Activated naive CD4-positive, alpha-beta T cell treated with anti-CD3 and anti-CD28 coated beads for 36 hours (primary cell): ENCODE measurements at places on chromosomes 5 and 9. TPM values are rescaled to one million over a fixed set of nuclear protein-coding genes. Genes with fewer than 3 reads are reported as not detected.
A peak's percentile ranks its signal among the peaks of the same experiment; 100 is the strongest.

PCDHA4 gene
- not detected for total RNA-seq

OCLN gene
- total RNA-seq: 0.26 TPM

FOXD4L4 gene
- total RNA-seq: not detected

PCDHGC5 gene
- not detected for total RNA-seq

FST gene
- not detected for total RNA-seq

APBA1 gene
- 0.10 TPM for total RNA-seq

C8G gene
- not detected for total RNA-seq

DNA sequence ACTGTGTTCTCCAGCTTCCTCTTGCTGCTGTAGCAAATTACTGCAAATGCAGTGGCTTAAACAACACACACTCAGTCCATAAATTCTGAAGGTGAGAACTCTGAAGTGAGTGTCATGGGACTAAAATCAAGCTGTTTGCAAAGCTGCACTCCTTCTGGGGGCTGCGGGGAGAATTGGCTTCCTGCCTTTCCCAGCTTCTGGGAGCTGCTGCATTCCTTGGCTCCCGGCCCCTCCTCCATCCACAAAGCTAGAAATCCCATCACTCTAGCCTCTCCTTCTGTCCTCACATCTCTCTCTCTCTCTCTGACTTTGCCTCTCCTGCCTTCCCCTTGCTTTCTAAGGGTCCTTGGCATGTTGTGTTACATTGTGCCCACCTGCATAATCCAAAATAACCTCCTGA, 14.2 kb upstream of the MED10 start:
- no peak for DNase-seq
- H3K4me1 ChIP-seq: peaks cover 3% of the 10 kb centered on the region
- H3K4me3 ChIP-seq: no peak overlapping the region

DNA sequence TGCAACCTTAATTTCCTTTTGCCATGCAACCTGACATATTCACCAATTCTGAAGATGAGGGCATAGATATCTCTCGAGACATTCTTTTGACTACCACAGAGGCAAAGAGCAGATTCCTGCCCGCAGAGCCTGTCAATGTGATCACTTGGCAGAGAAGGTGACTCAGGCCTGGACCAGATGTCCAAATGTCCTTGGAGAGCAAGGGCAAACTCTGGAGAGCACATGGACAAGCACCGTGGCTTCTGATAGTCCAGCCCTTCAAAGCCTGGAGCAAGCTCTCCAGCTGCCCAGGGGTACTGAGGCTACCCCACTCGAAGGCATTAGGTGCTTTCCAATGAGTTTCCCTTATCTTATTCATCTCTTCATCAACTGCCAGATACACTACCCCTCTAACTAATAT, 50.4 kb upstream of the ALDH1B1 start:
- no peak overlapping the region for H3K27ac ChIP-seq
- no peak for DNase-seq
- peaks cover 3% of the 10 kb centered on the region for H3K27me3 ChIP-seq
- H3K4me1 ChIP-seq: no peaks in the 10 kb centered on the region

DNA sequence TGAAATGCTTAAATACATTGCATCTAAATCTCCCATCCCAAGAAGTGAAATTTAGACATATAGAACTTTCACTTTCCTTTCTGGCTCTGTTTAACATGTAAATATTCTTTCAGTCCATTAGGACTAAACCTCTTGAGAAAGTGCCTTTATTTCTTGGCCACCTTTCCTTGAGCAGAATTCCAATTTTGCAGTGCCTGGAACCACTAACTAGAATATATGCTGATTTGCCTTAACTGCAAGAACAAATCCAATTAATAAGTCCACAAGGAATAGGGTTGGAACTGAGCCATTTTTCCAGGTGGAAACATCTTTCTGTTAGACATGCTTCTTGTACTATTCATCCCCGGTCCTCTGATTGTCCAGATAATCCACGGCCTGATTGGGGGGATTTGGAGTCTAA, 478.0 kb downstream of the ENC1 start:
- H3K36me3 ChIP-seq: no peaks in the 10 kb centered on the region
- peaks cover 3% of the 10 kb centered on the region for H3K27me3 ChIP-seq
- H3K4me3 ChIP-seq: no peak overlapping the region
- DNase-seq: no peak
- no peak overlapping the region for H3K27ac ChIP-seq

DNA sequence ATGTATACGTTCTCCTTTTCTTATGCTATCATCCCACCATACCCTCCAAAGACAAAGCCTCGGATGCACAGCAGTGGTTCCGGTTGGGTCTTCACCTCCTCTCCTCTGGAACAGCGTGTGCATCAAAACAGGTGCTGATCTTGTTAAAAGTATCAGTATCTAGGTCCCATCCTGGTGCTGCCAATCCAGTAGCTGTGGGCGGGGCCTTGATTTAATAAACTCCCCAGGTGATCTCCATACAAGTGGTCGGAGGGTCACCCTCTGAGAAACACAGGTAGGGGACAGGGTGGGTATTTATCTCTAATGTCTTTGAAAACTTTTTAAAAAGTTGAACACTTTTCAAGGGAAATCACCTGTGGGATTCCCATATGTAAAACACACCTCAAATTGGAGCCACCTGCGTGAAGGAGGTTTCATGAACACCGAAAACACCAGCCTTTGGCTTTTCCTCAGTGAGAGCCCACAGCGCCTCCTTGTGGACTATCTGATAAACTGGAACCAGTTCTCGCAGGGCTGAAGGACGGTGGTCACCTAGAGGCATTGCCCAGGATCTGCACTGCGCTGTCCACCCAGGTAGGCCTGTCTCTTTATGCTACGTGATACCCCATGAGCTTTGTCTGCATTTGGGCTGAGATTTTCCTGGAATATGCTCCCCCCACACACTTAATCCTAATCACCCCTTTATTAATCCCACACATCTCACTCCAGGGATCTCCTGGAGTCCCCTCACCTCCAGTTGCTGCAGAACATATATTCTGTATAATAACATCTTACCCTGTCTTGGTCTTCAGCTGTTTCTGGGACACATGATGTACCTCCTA, 80.5 kb upstream of the EPB41L4B start:
- H3K4me3 ChIP-seq: no peak overlapping the region
- peaks cover 20% of the 10 kb centered on the region for H3K27me3 ChIP-seq
- DNase-seq: peak; percentile 75
- no peaks in the 10 kb centered on the region for H3K36me3 ChIP-seq
- H3K27ac ChIP-seq: no peak overlapping the region

DNA sequence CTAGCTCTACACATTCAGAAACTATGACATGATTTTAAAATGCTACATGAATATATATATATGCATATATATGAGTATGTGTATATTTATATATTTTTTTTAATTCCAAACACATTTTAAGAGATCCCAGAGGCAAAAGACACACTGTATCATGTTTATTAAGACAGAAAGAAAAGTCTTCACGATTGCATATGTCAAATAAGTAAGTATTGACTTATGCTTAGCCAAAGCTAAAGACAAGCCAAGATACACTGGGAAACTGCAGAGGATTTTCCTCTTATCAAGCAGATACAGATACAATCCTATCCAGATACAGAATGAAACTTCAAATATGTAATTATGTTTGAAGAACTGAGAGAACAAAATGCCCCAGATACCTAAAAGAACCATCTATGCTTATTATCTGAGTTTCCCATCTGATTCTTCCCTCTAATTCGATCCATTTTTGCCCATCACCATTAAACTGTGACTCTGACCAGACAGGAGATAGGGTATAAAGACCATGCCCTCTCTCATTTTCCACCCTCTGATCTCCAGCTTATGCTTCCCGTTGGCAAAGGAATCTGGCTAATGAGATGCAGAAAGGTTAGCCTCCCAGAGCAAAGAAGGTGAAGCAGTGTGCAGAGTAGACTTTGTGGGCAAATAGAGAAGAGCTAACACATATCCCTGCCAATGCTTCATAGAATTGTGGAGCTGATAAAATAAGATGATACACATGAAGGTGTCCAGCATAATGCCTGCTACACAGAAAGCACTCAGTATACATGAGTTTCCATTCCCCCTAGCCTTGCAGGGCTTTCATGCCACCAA, 131.0 kb upstream of the TARS1 start:
- H3K36me3 ChIP-seq: no peaks in the 10 kb centered on the region
- no peaks in the 10 kb centered on the region for H3K4me1 ChIP-seq
- DNase-seq: no peak
- no peak overlapping the region for H3K4me3 ChIP-seq
- peaks cover 10% of the 10 kb centered on the region for H3K27me3 ChIP-seq
- no peak overlapping the region for H3K27ac ChIP-seq

DNA sequence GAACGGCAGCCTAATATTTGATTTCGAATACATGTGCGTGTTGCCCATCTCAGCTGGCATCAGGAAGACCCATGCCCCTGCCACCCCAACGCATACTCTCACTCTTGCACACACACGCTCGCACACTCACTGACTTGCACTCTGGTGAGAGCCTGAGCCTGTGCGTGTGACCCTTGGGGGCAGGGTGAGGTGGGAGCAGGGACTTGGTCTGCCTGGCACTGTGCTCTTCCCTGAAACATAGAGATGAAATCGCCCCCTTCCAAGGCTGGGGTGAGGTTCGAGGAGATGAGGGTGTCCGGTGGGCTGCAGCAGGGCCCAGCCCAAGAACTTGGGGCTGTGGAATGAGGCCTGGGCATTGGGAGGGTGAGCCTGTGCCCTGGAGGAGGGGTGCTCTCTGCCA, 1.2 kb downstream of the LCN9 start:
- no peak for DNase-seq
- no peaks in the 10 kb centered on the region for H3K4me1 ChIP-seq
- H3K36me3 ChIP-seq: no peaks in the 10 kb centered on the region
- H3K27ac ChIP-seq: no peak overlapping the region
- H3K27me3 ChIP-seq: peaks cover 2% of the 10 kb centered on the region

DNA sequence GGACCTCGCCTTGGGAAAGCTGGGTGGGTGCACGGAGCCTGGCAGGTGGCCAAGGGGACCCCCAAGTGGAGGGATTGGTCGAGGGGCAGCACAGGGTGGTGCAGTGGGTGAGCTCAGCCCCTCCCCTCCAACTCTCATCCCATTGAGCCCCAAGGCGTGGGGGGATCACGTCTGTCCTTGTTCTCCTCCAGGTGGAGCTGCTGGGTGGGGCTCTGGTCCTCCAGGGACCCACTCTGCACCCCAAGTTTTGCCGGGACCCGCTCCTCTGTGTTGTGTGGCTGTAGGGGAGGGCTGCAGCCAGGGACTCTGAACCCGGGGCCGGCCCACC, 3.6 kb upstream of the FUT7 start:
- H3K27me3 ChIP-seq: peaks cover 2% of the 10 kb centered on the region
- H3K27ac ChIP-seq: no peak overlapping the region
- no peak overlapping the region for H3K4me3 ChIP-seq
- DNase-seq: no peak
- H3K36me3 ChIP-seq: no peaks in the 10 kb centered on the region

DNA sequence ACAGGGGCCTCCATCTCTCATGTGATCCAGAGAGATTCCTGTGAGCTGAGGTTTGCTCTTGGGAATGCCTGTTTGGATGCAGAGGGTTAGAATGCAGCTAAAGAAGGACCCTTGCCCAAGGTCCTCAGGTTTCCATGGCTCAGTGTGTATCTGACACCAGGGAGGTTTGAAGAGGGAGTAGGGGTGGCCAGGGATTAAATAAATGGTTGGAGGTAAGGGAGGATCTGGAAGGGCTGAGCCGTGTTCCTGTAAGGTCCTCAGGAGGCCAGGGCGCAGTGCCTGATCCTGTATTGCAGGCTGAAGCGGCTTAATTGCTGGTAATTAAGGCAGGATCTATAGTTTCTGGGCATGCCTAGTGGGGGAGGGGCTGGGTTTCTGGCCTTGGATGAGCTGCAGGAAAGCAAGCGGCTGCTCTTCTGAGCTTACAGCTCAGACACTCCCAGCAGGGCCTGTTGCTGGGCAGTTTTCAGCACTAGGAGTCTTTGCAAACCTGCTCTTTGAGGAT, 41.5 kb upstream of the MAP1B start:
- H3K27me3 ChIP-seq: peaks cover 13% of the 10 kb centered on the region
- no peak overlapping the region for H3K4me3 ChIP-seq
- DNase-seq: no peak
- H3K27ac ChIP-seq: no peak overlapping the region
